Activated naive CD4-positive, alpha-beta T cell treated with anti-CD3 and anti-CD28 coated beads, Interleukin-2, amount 10 ng/mL, durations not matched to agents 7 days and 5 days (primary cell): ENCODE measurements at places on chromosomes 1 and 21.
A peak's percentile ranks its signal among the peaks of the same experiment; 100 is the strongest.

- no peak overlapping the region for H3K4me3 ChIP-seq
- H3K36me3 ChIP-seq = no peaks in the 10 kb centered on the region
- H3K27me3 ChIP-seq = no peaks in the 10 kb centered on the region
- no peak for DNase-seq
Measured at GRCh38 chr1:54750596-54750995, 13.7 kb downstream of the PARS2 start.

GRCh38 chr1:12798911-12799310 is 7.7 kb downstream of the PRAMEF1 start:
- DNase-seq = no peak
- no peaks in the 10 kb centered on the region for H3K36me3 ChIP-seq
- H3K27ac ChIP-seq = no peak overlapping the region
- H3K4me1 ChIP-seq = no peaks in the 10 kb centered on the region
- H3K27me3 ChIP-seq = peaks cover 15% of the 10 kb centered on the region

GRCh38 chr1:56225964-56226815 is 353.2 kb downstream of the PLPP3 start:
- no peak for DNase-seq
- H3K27ac ChIP-seq = no peak overlapping the region
- H3K27me3 ChIP-seq = no peaks in the 10 kb centered on the region
- H3K4me1 ChIP-seq = no peaks in the 10 kb centered on the region
- H3K4me3 ChIP-seq = no peak overlapping the region

- H3K4me3 ChIP-seq = no peak overlapping the region
- H3K27me3 ChIP-seq = no peaks in the 10 kb centered on the region
- DNase-seq = no peak
- H3K36me3 ChIP-seq = peaks cover 1% of the 10 kb centered on the region
- no peak overlapping the region for H3K27ac ChIP-seq
Measured at GRCh38 chr1:51525295-51525694, 6.2 kb upstream of the EPS15 start.

DNA sequence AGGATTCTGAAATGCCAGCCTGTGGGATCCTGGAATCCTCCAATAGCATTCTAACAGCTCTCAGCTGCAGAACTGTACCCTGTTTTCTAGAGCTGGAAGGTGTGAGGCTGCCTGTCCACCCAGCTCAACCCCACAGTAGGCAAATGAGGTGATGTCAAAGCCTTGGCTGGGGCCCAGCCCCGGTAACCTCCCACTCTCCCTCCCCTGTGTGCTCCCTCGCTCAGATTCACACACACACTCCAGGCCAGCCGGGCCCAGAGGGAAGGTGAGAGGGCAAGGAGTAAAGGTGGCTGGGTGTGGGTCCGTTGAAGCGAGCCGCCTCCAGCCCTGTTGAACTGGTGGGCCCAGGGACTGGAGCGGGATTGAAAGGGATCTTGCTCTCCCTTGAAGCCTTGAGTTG is at the start of gene BSND:
Gene BSND, plus strand, starts transcription at position 257 of the 400 bp plus-strand sequence. CDS start 254 bp downstream, outside the sequence.
- DNase-seq = no peak
- no peaks in the 10 kb centered on the region for H3K36me3 ChIP-seq
- no peak within 1 kb of the TSS for H3K4me3 ChIP-seq
- peaks cover 29% of the 10 kb centered on the region for H3K4me1 ChIP-seq

DNA sequence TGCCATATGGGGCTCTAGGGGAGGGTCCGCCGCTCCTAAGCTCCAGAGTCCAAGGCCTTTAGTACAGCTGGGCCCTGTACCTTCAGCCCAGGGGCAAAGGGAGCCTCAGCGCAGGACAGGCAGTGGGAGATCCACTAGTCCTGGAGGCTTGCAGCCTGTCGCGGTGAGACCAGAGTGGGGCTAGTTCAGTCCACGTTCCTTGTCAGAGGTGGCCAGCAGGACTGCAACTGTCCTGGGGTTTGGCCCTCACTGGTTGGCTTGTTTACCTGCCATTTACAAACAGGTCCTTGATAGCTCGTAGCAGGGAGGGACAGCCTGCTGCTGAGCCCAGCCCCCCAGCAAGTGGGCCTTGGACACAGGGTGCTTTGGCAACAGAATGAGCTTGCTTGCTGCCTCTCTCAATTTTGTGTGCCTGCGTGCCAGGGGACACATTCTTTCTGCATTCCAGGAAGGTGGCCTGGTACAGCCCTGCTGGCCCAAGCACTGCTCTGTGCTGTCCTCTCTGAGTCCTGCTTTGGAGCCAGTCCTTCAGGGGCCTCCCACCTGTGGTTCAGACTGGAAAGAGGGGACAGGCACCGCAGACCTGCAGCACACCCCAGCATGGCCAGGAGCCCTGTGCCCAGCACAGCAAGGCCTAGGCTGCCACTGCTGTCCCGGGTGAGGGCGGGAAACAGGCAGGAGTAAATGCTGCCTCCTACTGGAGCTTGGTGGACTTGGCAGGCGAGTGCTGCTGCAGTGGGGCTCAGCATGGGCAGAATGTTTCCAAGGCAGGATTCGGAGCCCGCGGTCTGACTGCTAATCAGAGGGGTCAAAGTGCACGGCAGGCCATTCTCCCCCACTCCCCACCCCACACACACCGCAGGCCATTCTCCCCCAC is 15.2 kb downstream of the H6PD start:
- H3K4me3 ChIP-seq = no peak overlapping the region
- no peaks in the 10 kb centered on the region for H3K27me3 ChIP-seq
- H3K27ac ChIP-seq = no peak overlapping the region
- peak; percentile 64 for DNase-seq
- H3K36me3 ChIP-seq = peaks cover 12% of the 10 kb centered on the region

- peaks cover 18% of the 10 kb centered on the region for H3K36me3 ChIP-seq
- H3K4me3 ChIP-seq = no peak overlapping the region
- DNase-seq = no peak
- no peak overlapping the region for H3K27ac ChIP-seq
- H3K27me3 ChIP-seq = no peaks in the 10 kb centered on the region
Measured at GRCh38 chr1:233097546-233097945, 147.1 kb downstream of the NTPCR start.

- no peak overlapping the region for H3K4me3 ChIP-seq
- no peak overlapping the region for H3K27ac ChIP-seq
- no peaks in the 10 kb centered on the region for H3K36me3 ChIP-seq
- H3K27me3 ChIP-seq = peaks cover 7% of the 10 kb centered on the region
- no peaks in the 10 kb centered on the region for H3K4me1 ChIP-seq
- no peak for DNase-seq
Measured at GRCh38 chr1:3172431-3173380, 103.7 kb downstream of the PRDM16 start.

DNA sequence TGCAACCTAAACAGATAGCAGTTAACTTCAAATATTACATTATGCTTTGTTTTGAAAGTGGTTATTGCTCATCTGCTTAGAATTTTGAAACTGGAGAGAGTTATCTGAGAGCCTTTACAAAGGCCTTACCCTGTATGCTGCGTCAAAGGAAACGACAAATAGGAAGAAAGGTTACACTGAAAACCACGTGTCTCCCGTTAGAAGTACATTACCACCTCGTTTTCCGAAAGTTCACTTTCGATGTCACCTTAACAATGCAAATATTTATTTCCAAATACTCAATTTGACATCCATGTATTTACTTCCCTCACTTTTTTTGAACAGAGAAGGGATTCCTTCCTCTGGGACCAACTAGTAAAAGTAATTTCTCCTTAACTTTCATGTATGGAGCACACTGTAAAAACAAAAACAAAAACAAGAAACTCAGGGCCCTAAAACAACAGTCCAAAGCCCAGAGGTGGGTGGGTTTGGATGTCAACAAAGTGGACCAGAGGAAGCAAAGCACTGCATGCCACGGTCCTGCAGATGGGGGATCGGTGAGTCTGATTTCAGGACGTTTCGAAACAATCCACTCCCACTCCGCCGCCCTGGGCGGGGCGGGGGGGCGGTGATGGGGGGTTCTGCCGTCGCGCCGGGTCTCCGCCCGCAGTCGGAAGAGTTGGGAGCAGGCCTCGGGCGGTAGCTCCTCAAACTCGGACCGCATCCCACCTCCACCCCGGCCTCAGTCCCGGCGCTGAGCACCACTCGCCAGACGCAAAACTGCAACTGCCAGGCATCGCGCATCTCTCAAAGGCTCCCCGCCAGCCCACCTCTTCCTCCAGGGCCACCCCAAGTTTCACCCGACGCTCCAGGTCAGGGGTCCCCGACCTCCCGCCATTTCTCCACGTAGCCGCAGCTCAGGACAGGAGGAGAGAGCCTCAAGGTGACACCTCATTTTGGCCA is 841 bp downstream of the ADSS2 start:
- H3K27me3 ChIP-seq = no peaks in the 10 kb centered on the region
- H3K36me3 ChIP-seq = peaks cover 37% of the 10 kb centered on the region

DNA sequence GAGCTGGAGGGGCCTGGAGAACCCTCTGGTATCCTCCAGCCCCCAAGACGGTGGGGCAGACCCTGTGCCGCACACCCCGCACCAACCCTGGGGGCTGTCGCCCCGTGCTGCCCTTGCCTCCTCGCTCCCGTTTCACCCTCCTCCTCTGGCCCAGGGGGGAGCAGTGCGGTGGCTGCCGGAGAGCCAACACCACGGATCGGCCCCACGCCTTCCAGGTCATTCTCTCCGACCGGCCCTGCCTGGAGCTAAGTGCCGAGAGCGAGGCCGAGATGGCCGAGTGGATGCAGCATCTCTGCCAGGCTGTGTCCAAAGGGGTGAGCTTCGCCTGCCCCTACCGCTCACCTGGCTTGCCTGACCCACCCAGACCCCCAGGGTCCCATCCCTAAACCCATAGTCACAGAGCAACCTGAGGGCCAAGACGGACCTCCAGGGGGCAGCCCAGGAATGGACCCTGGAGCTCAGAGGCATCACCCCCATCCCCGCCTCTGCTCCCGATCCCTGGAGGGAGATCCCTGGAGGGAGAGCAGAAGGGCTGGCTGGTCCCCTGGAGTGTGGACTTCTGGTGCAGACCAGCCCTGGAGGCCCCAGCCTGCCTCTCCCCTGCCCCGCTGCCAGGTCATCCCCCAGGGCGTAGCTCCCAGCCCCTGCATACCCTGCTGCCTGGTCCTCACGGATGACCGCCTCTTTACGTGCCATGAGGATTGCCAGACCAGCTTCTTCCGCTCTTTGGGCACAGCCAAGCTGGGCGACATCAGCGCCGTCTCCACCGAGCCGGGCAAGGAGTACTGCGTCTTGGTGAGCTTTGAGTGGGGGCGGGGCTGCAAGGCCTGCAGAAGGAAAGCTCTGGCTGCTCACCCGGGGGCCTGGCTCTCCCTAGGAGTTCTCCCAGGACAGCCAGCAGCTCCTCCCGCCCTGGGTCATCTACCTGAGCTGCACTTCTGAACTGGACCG is 4.0 kb upstream of the SLC25A34 start:
- peaks cover 16% of the 10 kb centered on the region for H3K36me3 ChIP-seq
- no peak for DNase-seq
- H3K4me1 ChIP-seq = no peaks in the 10 kb centered on the region
- H3K4me3 ChIP-seq = no peak overlapping the region
- no peak overlapping the region for H3K27ac ChIP-seq

- peaks cover 22% of the 10 kb centered on the region for H3K27me3 ChIP-seq
- no peak for DNase-seq
- no peak overlapping the region for H3K27ac ChIP-seq
- no peak overlapping the region for H3K4me3 ChIP-seq
- H3K36me3 ChIP-seq = no peaks in the 10 kb centered on the region
- H3K4me1 ChIP-seq = peaks cover 20% of the 10 kb centered on the region
Measured at GRCh38 chr1:147579532-147579931, 38.2 kb downstream of the BCL9 start.

- H3K4me1 ChIP-seq = peaks cover 6% of the 10 kb centered on the region
- DNase-seq = no peak
- no peak overlapping the region for H3K4me3 ChIP-seq
- H3K36me3 ChIP-seq = peaks cover 29% of the 10 kb centered on the region
- H3K27me3 ChIP-seq = no peaks in the 10 kb centered on the region
- no peak overlapping the region for H3K27ac ChIP-seq
Measured at GRCh38 chr1:75742047-75742625, 17.6 kb downstream of the ACADM start.

DNA sequence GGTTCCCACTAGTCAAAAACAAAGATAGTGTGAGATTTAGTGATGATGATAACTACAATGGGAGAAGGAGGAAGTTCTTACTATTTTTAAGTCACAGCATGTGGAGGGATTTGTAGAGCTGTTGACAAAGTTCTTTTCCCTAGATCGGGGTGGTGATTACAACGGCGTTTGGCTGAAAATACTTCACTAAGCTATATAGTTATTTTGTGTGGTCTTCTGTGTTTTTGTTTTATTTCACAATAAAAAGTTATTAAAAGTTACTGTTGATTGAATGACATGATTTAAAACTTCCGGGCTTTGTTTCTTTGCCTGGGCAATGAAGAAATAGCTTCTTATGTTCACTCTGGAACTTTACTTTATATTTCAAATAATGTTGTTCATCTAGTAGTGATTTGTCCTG is 47.3 kb upstream of the SSX2IP start:
- peaks cover 15% of the 10 kb centered on the region for H3K27me3 ChIP-seq
- H3K4me1 ChIP-seq = no peaks in the 10 kb centered on the region
- H3K27ac ChIP-seq = no peak overlapping the region
- H3K4me3 ChIP-seq = no peak overlapping the region
- no peak for DNase-seq

DNA sequence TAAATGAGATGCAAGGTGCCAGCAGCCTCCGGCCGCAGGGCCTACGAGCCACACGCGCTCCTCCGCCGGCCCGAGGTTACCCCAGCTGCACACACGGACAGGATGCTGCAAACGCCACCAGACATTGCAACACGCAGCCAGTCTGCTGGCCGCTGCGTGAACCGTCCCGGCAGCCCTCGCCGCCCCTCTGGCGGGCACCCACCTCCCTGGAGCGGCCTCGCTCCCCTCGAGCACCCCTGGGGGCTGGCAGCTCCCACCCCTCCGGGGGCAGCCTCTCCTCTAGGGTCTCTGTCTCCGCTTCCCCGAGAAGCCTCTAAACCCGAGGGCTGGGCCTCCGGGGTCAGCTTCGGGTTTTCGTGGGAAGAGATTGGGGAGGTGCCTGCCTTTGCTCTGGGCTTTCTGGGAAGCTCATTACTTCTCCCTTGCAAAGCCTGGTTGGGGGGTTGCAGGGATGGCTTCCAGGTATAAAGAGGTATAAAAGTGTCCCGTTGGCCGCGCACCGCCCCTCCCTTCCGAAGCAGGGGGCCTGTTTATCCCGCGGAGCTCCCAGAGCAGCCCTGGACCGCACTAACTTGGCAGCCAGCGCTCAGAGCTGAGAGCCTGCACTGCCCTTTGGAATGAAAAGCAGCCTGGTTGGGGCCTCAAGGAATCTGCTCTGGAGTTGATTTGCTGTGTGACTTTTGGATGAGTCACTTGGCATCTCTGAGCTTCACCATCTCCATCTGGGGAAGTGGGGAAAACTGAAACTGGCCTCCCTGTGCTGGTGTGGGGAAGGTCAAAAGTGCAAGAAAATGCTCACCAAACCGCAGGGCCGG is 21.8 kb downstream of the DHRS3 start:
- peaks cover 45% of the 10 kb centered on the region for H3K4me1 ChIP-seq
- H3K27ac ChIP-seq = no peak overlapping the region
- peaks cover 33% of the 10 kb centered on the region for H3K27me3 ChIP-seq
- peaks cover 14% of the 10 kb centered on the region for H3K36me3 ChIP-seq
- DNase-seq = no peak

GRCh38 chr1:116948046-116948445 is 38.3 kb downstream of the PTGFRN start:
- DNase-seq = no peak
- no peak overlapping the region for H3K4me3 ChIP-seq
- no peaks in the 10 kb centered on the region for H3K27me3 ChIP-seq

DNA sequence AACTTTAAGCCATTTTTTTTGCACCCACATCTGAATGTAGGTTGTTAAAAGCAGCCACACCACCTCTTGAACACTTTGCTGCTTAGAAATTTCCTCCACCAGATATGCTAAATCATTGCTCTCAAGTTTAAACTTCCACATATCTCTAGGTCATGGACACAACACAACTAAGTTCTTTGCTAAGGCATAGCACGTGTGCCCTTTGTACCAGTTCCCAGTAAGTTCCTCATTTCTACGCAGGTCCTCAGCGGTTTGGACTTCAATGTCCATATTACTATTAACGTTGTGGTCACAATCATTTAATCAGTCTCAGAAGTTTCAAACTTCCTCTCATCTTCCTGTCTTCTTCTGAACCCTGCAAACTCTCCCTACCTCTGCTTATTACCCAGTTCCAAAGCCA is 661.6 kb upstream of the PKN2 start:
- no peak for DNase-seq
- no peak overlapping the region for H3K27ac ChIP-seq
- no peaks in the 10 kb centered on the region for H3K27me3 ChIP-seq
- H3K36me3 ChIP-seq = no peaks in the 10 kb centered on the region
